ENCODE measurements at places on chromosomes 5 and 9.

DNA sequence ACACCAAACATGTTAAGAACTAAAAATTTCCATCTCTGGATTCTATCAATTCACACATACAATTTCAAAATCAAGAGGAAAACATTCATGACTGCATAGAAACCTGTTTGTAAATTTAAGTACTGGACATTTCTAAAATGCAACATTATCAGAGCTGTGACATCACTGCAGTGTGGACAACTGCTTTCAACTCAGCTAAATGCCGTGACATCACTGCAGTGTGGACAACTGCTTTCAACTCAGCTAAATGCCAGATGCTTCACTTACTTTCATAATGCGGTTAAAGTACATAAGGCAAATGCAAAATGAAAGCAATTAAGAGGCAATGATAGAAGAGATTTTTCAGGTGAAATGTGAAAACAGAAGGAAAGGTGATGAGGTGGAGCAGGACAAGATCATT, 161.5 kb downstream of the ARL15 start:
- no peak for DNase-seq

- DNase-seq: no peak
These were observed 128.1 kb upstream of the RPS23 start for GRCh38 chr5:82406205-82406773.

DNA sequence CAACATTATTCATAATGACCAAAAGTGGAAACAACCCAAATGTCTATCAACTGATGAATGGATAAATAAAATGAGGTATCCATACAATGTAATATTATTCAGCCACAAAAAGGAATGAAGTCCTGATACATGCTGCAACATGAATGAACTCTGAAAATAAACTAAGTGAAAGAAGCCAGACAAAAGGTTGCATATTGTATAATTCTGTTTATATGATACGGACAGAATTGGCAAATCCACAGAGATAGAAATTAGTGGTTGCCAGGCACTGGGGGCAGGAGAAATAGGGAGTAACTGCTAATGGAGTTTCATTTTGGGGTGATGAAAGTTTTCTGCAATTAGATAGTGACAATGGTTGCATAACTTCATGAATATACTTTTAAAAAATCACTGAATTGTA, 47.0 kb downstream of the KIF24 start:
- DNase-seq: no peak

DNA sequence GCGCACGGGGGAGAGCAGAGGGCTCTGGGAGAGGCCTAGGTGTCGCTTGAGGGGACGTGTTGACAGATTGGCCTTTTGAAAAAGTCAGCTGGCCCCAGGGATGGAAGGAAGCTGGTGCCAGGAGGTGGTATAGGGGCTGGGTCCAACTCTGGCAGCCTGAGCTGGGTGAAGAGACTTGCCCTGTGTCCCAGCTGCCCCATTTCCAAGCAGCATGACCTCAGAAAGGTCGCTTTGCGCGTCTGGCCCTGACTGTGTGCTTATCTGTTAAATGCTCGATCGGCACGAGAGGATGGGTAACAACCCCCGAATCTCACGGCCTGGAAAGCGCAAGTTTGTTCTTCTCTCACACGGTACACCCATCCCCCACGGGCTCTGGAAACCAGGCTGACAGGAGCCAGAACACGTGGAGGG, 31.2 kb upstream of the LAMC3 start:
- no peak for DNase-seq

DNA sequence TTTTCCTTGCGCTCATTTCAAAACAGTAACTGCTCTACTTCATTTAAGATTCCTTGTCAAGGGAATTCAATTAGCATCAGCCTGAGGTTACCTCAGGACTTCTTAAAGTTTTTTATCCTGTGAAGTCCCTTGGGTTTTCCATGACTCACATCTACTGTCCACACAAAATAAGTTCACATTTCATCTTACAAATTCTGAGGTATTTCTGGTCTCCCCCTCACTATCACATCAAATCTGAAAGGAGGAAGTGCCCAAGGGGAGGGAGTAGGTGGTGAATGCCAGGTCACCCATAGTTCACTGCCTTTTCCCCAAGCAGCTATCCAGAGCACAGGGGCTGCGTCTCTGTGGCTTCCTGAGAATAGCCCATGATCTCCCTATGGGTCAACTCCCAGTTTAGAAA, 227.1 kb upstream of the NREP start:
- no peak for DNase-seq

GRCh38 chr5:112848116-112848811, 12.8 kb upstream of the SRP19 start:
- peak; percentile 58 for DNase-seq

DNA sequence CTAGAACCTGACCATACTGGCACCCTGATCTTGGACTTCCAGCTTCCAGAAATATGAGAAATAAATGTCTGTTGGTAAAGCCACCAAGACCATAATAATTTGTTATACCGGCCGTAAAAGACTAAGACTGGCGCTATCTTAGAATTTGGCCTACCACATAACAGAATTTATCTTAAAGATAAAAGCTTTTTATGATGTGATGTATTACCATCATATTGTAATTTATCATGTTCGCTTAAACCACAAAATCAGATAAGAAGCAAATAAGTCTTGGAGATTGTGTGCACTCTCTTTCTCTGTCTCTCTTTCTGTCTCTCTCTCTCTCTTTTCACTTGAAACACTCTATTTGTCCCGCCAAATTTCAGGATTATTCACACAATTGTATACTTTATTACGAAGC, 35.6 kb downstream of the FST start:
- no peak for DNase-seq

DNA sequence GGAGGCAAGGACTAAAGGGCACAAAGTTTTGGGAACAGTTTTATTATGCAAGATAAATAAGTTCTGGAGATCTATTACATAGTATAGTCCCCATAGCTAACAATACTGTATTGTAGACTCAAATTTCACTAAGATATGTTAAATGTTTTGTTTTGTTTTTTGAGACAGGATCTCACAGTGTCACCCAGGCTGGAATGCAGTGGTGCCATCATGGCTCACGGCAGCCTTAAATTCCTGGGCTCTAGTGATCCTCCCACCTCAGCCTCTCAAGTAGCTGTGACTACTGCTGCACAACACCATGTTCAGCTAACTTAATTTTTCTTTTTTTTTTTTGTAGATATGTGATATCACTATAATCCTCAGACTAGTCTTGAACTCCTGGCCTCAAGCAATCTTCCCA, 109.6 kb downstream of the TRIM32 start:
- DNase-seq: no peak

GRCh38 chr9:122383992-122384461, 13.2 kb downstream of the PTGS1 start:
- no peak for DNase-seq

GRCh38 chr5:14208071-14209021, 65.2 kb downstream of the TRIO start:
- DNase-seq: no peak

DNA sequence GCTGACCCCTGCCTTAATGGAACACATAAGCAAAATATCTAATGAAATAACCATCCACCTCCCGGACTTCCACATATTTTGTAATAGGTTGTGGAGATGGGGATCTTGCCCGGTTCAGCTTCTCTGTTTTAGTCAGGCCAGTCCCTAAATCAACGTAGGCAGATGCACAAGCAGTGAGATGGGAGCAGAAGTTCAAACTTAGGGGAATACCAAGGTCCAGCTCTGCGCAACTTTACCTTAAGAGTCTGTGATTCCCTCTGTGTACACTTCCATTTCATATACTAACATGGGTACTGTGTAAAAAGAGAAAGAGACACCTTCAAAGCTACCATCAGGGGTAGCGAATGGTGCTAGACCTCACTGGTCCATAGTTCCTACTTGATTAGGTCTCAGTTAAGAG, 110.9 kb downstream of the NTRK2 start:
- no peak for DNase-seq

DNA sequence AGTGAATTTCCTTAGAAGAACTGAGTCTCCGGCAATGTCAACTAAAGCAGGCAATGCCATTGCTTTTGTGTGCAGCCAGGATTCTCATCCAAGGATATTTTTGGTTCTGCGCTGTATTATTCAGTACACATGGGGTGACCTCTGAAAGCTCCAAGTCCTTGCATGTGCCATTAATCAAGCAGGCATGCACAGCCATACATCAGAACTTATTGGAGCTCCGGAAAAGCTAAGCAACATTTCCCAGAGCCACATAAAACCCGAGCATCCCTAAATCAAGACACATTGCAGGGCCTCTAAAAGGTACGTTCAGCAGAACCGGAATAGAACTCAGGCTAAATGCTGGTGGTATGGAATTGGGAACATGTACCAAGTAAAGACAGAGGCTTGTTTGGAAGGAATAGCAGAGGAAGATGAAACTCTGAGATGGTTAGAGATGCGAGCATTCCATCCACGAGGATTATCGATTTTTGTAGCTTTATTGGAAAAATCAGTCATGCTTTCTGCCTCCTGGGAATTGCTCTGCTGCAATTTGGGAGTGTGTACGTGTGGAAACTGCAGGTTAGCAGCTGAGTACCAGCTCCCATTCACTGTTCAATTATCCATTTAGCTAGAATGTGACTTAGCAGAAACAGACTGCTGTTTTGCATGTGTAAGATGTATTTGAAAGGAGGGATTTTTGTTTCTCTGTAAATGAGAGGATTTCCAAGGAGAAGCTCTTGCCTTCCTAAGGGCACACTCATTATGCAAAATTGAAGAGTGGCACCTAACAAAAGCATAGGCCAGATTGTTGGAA, 143.7 kb upstream of the WWC1 start:
- DNase-seq: no peak

GRCh38 chr9:3087697-3088096, 243.8 kb upstream of the PUM3 start:
- DNase-seq: no peak

DNA sequence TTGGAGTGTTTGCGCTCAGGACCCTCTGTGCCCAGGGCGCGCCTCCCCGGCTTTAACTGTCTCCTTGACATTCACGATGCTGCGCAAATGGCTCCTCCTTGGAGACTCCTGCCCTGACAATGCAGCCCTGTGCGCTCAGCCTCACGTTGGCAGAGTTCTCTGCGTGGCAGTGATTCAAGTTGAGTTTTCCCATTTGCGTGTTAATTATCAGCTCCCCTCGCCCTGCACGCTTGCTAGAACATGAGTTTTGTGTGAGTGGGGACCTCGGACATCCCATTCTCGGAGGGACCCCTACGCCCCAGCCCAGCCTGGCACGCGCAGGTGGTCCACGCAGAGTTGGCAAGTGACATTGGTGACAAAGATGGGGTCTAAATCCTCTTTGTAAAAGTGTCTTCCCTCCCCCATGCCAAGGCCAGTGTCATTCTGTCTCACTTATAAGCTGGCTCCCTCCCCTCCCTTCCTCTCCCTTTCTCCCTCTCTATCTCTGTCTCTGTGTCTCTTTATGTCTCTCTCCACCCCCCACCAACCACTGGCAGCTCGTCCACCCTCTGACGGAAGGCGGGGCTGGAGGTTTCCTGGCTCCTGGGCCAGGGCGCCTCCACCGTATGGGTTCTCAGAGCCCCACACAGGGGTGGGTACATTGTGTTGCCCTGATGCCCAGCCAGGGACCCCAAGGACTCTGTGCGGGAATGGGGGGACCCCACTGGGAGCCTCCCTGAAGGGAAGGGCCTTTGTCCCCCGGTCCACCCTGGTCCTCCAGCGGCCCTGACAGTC, 169.3 kb downstream of the OLFM1 start:
- no peak for DNase-seq

DNA sequence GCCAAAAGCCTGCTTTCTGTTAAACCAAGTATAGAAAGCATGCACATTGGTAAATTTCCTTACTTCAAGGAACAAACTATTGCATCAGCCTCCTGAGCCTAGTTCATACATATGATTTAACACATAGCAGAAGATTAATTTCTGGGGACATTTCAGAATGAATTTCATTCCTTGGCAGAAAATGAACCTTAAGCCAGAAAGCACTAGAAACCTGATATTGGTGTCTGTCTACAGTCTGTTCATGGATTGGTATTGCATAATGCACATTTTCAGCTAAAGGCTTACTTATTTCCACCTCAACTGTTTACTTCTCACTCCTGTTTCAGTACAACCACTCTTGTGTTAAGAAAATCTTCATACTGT, 1471.8 kb upstream of the NUDT12 start:
- no peak for DNase-seq

DNA sequence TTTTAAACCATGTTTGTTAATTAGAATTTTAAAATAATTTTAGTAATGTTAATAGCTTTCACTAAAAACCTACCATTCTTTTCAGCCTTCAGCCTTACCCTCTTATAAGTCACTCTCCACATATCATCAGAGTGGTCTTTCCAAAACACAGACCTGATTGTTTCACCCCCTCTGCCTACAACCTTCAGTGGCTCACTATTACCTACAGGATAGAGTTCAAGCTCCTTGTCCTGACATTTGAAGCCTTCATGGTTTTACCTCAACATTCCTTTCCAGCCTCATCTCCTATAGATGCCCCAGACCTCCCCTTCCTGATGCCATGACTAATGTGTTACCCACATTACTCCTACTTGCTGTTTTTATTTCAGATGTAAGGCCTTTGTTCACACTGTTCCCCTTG, 27.8 kb upstream of the STRBP start:
- DNase-seq: no peak

DNA sequence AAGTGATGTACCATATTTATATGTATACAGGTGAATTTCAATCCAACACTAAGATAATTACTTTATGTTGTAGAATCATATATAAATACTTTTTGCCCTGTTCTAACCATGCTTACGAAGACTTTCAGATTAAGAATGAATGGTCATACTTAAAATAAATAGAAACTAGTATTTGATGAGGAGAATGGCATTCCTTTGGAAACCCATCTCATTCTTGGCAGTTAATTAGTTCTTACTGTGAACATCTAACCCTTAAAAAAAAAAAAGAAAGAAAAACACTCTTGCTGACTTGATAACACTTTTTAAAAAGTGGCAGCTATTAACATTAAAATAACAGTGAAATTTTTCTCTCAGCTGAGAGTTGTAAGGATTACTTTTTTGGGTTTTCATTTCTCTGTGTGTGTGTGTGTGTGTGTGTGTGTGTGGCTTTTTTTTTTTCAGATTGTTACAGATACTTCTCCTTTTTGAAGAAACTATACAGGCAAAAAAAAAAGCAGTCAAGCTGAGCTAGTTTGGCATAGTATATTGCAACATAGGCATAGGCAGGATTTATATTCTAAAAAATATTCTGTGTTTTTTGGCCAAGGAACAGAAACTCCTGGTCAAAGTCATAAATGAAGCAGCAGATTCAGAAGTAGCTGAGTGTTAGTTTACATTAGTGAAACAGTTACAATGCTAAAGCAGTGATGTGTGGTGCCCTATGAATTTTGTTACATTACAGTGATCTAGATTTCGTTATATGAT, 163.5 kb downstream of the CD180 start:
- no peak for DNase-seq

DNA sequence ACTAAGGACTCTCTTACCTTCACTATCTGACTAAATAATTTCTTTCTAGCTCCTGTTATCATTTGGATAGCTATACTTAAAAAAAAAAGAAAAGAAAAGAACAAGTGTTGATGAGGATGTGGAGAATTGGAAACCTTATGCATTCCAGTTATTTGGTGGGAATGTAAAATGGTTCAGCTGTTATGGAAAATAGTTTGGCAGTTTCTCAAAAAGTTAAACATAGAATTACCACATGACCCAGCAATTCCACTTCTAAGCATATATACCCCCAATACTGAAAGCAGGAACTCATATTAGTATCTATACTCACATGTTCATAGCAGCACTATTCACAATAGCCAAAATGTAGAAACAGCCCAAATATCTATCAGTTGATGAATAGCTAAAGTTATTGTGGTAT, 61.1 kb downstream of the GNA14 start:
- no peak for DNase-seq

All from hematopoietic multipotent progenitor cell treated with erythropoietin and hydrocortisone succinate and interleukin-3 and kit ligand, for 17 days (in vitro differentiated cells).